ENCODE measurements at places on chromosomes 5 and 9.
A peak's percentile ranks its signal among the peaks of the same experiment; 100 is the strongest.

DNA sequence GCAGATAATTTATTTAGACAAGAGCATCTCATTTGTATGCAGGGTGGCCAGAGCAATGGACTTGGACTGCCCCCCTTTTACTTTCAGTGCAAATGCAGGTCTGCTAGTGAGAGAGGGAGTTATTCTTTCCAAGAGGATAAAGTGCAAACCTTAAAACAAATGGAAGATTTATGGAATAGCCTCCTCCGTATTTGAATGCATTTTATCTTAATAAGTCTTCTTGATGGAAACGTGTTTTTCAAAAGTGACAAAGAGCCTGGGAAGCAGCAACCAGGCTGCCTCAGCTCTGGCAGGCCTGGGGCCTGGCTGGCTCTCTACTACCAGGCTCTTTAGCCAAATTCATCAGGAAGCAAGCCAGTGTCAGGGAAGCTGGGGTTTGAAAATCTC lies 6.8 kb downstream of the NR2F1 start:
- no peak for DNase-seq

- no peak for DNase-seq
These were observed 256.3 kb downstream of the KIAA0825 start for GRCh38 chr5:94361832-94362796.

GRCh38 chr5:52800394-52801213 lies 12.9 kb downstream of the ITGA1 start:
- peak; percentile 77 for DNase-seq

- no peak for DNase-seq
These were observed 134.9 kb downstream of the TMEM167A start for GRCh38 chr5:82942083-82942881.

- DNase-seq: no peak
These were observed 19.6 kb upstream of the UBTD2 start for GRCh38 chr5:172303162-172303561.

GRCh38 chr5:6762697-6763096 lies 49.5 kb downstream of the TENT4A start:
- DNase-seq: no peak

DNA sequence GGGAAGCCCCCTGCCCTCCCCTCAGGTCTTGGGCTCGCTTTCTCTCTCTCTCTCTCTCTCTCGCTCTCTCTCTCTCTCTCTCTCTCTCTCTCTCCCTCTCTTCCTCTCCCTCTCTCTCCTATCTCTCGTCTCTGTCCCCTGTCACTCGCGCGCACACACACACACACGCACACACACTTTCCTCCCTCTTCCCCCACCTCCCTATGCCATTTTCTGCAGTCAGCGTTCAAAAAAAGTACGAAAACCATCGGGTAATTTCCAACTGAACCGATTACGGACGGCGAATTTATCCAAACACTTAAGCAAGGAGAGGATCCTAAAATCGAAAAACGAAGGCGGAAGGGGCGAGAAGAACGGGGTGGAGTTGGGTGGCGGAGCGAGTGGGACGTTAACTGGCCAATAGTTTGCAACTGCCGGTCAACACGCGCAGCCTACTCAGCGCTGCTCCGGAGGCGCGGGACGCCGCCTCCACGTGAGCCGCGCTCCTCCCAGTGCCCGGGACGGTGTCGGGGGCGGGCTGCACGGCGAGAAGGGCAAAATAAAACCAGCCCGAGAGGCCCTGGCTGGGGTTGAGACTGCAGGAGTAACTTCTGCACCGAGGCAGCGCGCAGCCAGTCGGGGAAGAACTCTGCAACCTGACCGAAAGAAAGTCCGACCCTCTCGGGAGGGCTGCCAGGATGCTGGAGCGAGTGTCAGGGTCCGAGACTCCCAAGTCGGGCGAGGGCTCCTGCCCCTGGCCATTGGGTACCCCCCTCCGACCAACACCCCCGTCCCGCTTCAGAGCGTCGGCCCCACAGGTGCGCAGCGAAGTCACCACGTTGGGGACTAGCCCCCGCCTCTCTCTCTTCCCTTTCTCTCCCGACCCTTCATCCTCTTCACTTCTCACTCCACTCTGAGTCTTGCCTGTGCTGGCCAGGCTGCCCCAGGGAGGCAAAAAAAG lies 24.9 kb upstream of the ELAVL2 start:
- DNase-seq: peak; percentile 25

DNA sequence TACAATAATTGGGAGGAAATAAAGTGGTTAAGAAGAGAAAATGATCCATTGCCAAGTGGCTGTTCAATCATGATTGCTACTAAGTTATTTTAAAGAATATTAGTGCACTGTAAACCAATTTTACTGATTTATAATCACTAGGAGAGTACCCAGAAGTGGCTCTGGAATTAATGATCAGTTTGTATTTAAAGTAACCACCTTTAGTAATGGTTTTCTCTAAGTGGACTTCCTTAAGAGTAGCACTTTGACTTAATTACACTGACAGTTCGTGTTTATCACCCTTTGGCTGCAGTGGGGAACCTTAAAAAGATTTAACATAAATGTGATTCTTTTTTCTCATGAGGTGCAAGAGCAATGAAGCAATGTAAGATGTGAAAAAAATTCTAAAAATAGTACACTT lies 310.8 kb downstream of the CDH12 start:
- DNase-seq: no peak

DNA sequence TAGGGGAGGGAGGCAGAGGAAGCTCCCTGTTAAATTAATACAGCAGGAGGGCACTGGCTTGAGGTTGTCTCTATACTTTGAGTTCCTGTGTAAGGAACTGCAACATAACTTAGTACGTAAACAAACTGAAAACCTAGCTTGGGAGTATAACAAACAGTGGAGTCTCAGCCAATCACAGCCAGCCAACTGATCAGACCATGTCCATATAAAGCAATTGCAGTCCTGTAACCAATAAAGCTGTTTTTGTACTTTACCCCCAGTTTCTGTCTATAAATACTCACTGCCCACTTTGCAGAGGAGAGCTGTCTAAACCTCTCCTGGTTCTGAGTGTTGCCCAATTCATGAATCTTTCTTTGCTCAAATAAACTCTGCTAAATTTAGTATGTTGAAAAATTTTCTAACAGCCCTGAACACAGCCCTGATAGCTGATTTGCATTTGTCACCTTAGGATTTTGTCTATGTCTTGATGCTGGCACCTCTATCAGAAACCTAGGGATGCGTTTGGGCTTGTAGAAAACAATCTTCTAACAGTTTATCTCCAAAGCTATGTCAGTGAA lies 39.9 kb downstream of the GDNF start:
- DNase-seq: no peak

GRCh38 chr5:126801992-126802294 lies 25.0 kb downstream of the LMNB1 start:
- no peak for DNase-seq

- DNase-seq: no peak
These were observed 858.6 kb downstream of the PTPRD start for GRCh38 chr9:9754186-9754585.

- DNase-seq: no peak
These were observed 214.3 kb downstream of the ARRDC3 start for GRCh38 chr5:91168859-91169258.

- no peak for DNase-seq
These were observed 38.1 kb upstream of the SPATA31D4 start for GRCh38 chr9:81890104-81890503.

DNA sequence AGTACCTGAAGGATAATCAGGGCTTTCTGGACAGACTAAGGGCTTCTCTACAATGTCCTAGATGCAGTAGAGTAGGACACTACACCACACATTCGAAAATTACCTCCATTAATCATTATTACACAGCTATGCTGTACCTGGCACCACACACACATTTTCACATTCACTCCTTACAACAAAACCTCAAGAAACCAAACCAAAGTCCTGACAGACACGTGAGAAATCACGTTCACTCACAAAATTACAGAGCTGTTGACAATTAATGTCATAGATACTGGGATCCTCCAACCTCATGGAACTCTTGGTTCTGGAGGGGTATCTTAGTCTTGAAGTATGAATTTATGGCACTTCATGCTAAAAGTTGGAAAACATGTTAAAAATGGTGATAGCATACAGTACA lies 16.3 kb downstream of the UBQLN1 start:
- no peak for DNase-seq

- DNase-seq: no peak
These were observed 349.9 kb downstream of the EFNA5 start for GRCh38 chr5:107320846-107321245.

DNA sequence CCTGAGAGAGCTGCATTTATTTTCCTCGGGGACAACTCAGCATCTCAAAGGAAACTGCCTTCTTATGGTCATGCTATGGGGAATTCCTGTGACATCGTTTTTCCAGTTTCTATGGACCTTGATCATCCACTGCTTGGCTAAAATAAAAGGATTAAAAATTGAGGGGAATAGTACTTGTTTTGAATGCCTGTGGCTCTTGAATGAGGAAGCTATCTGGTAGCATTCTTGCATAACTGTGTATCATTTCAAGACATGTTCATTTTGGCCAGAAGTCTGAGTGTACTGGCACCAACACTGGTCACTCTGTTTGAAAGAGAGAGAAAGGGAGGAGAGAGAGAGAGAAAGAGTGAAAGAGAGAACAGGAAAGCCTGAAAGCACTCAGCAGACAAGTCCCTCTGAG lies 116.7 kb downstream of the DOCK2 start:
- no peak for DNase-seq

DNA sequence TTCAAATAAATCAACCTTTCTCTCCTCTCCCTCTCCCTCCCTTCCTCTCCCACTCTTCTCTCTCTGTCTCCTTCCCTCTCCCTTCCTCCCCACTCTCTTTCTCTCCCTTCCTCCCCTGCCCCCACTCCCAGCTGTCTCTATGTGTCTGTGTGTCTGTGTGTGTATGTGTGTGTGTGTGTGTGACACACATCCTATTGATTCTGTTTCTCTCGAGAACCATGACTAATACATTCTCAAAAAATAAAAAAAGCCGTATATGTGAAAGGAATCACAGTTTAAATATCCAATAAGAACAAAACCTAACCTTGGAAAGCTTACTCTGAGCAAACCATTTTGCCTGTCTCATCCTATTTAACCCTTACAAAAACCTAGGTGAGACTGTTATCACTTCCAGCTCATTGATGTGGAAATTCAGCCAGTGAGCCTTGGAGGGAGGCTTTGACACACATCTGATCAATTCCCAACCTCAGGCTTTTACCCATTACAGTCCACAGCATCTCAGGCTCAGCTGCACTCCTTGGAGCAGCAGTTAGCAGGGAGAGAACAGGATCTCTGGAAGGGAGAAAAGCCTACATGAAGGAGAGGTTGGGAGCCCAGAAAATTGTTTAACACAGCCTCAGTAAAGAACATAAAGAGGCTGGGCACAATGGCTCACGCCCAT lies 8.3 kb downstream of the HSD17B3 start:
- DNase-seq: no peak

DNA sequence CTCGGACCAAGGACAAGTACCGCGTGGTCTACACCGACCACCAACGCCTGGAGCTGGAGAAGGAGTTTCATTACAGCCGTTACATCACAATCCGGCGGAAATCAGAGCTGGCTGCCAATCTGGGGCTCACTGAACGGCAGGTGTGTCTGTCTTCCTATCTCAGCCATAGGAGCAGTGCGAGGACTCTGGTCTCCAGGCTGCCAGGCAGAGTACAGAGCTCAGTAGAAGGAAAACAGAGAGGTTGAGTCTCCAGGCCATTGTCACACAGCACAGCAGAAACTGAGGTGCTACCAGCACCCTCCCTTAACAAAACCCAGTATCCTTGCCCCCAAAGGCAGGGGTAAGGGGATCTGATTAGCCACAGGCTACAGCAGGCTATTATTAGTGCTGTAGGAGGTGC lies 7.1 kb upstream of the SLC6A7 start:
- DNase-seq: no peak

GRCh38 chr5:173062141-173062540 lies 6.0 kb downstream of the CREBRF start:
- no peak for DNase-seq

- no peak for DNase-seq
These were observed 2.0 kb downstream of the HSPA9 start for GRCh38 chr5:138573223-138573622.

GRCh38 chr5:65892801-65893200 lies 33.6 kb upstream of the ERBIN start:
- no peak for DNase-seq

DNA sequence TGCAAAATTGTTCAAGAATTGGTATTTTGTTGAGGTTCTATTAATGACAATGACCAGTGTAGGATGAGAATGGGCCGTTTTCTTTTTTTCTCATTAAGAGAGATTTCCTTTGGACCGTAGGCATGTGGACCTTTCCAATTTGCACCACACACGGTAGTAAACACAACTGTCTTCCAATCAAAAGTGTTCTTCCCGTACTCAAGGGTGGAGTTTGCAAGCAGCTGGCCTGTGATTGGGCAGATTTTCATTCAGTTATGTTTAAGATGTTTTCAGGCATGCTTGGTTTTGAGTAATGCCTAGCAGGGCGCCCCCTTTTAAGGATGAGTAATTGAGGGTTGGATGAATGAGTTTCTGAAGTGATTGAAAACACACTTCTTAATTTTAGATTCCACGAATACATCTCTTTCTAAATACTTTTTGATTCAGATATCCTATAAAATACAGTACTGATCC lies 2.5 kb downstream of the KDM3B start:
- DNase-seq: no peak

- DNase-seq: no peak
These were observed 448.3 kb downstream of the NTRK2 start for GRCh38 chr9:85117831-85118230.

GRCh38 chr9:134437403-134438194 lies 111.3 kb downstream of the RXRA start:
- no peak for DNase-seq

DNA sequence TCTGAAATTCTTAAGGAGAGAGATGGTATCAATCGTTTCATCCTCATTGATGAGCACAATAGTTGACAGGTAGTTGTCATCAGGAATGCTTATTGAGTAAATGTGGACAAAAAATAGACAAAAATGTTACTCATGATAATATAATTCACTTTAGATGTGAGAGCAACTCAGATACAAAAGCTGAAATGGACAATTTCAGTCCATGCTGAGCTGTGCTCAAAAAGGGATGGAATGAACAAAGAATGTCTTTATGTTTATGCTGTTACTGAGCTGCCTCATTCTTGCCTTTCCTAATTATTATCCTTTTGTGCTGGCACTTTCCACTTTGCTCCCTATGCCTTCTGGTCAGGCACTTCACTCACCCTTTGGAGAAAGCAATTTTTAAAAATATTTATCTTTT lies 49.5 kb downstream of the JAKMIP2 start:
- no peak for DNase-seq

DNA sequence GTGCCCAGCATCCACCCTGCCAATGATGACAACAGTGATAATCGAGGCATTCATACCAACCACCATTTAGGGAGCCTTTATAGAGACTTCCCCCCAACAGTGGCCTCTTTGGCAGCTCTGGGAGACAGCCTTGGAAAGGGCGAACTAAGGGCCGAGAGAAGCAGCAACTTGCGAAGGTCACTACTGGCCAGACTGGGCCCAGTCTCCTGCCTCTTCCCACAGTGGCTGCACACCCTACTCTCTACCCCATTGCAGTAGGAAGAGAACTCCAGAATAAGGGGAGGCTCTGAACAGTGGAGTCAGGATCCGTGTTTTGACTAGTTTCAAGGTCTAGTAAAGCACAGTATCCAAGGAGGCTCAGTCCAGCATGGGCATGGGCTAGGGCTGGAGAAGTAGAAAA lies 5.3 kb downstream of the LHX6 start:
- DNase-seq: no peak

Measured in right lobe of liver (tissue), 6 donors.